ENCODE measurements at places on chromosomes 3 and 15.

GRCh38 chr3:127637971-127638370 is 9.0 kb downstream of the PODXL2 start:
- no peak for DNase-seq

DNA sequence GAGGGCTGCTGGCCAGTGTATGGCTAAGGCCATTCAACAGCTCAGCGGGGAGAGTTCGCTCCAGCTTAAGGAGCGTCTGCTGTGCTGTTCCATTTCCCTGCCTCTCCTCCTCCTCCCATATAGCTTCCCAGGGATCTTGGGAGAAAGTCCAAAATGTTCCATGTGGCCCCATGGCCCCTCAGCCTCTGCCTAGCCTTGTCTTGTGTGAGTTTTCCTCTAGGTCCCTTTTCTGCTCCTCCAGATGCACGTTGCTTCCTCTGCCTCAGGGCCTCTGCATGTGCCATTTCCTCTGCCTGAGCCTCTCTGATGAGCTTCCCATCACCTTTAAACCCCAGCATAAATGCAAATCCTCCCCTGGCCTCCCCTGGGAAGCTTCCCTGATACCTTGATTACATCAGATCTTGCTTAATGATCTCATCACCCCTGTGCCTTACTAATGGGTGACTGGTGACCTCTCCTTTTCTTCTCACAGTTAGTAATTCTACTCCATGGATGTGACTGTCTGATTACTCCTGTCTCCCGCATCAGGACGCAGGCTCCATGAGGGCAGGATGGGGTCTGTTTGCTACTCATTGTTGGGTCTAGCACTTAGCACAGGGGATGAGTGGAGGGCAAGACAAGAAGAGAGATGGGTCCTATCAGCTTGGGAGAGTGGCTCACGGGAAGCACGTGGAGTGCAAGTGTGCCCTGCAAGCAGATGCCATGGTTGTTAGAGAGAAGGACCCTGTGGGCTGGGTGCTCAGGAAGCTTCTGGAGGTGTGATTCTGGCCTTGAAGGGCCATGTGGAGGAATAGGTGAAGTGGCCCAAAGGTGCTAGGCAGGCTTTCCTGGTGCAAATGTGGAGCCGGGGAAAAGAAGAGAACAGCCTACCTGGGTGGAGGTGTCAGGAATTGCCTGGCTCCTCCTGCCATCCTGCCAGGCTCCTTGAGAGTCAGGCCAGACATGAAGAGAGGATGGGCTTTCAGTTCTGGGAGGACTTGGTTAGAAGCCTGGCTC is 23.8 kb downstream of the ITGA11 start:
- no peak for DNase-seq

GRCh38 chr15:62165793-62166375 is 799 bp upstream of the C2CD4B start:
- DNase-seq = no peak

DNA sequence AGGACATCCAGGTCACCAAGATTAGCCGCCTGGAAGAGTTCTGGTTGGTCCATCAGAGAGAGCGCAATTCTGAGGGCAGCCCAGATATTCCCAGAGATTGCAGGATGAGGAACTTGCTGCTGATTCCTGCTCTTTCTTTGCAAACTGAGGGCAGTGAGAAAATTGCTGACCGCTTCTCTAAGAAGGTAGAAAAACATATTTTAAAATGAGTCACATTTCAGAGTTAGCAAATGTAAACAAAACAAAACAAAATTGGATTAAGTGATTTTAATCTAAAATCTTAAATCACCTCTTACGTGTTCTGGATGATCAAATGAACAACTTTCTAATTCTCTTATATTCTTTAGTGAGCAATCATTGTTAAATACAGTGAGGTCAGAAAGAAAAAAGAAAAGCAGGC is 149.0 kb downstream of the USP13 start:
- DNase-seq = no peak

- no peak for DNase-seq
These were observed 4.7 kb downstream of the ATG7 start for GRCh38 chr3:11276901-11277300.

DNA sequence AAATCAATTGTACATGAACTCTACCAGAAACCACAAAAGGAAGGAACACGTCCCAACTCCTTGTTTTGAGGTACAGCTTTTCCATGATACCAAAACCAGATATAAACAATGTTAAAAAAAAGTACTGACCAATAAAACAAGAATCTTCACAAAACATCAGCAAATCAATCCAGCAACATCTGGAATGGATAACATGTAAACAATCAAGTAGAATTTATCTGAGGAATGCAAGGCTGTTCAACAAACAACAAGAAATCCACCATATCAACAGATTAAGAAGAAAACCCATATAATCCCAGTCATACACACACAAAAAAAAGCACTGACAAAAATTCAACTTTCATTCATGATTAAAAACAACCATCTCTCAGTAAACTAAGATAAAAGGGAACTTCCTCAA is 26.7 kb downstream of the TJP1 start:
- no peak for DNase-seq

DNA sequence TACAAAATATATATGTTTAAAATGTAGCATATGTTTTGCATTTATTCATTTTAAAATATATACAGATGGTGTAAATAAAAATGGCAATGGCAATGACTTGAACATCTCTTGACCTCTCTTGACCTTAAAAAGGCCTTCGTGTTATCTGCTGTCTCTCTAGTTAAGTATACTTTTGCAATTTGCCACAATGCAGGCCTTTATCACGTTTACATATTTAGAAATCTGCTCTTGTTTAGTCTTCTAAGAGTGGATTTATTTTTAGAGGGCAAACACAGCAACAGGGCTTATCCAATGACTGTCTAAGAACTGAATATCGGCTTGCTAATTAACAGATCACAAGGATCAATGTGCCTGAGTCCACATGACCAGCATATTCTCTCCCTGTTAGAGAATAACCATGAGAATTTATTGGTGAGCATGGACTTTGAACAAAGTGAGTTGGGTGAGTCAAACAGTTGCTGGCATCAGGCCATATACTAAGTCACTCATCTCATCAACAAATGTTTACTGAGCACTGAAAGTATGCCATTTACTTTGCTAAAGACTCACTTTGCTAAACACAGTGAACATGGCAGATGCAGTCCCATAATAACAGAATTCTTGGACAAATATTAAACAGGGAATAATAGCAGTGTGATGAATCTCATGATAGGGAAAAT is 48.2 kb downstream of the MDFIC2 start:
- DNase-seq = no peak

DNA sequence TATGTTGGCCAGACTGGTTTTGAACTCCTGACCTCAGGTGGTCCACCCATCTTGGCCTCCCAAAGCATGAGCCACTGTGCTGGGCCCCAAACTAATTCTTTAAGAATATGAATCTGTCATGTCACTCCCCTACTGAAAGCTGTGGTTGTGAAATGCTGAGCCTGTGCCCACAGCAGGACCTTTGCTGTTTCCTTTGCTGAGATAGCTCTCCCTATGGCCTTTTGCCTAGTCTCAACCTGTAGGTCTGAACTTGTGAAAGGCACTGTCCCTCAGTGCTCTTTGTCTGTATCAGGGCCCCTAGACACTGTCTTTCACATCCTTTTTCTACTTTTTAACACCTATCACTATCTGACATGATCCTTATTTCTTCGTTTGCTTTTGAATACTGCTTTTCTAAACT is 62.7 kb upstream of the CCR4 start:
- DNase-seq = peak; percentile 36

DNA sequence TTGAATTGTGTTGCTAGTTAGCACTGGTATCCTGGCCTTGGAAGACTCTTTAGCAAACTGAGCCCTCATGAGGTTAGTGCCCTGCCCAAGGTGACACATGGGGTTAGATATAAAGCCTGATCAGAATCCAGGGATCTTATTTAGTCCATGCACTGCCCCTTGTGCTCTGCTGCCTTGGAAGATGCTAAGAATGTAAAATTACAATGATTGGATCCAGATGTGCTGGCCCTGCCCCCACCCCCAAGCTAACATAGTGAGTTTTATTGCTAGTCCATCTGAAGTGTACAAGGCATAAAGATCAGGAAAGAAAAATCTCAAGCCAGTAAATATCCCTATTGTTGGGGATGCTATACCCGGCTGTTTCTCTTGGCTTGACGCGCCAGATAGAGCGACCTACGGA is 248.1 kb upstream of the C2CD4B start:
- no peak for DNase-seq
